ENCODE measurements at places on chromosomes 6 and 20.

- DNase-seq = no peak
These were observed 179.5 kb downstream of the SYNDIG1 start for GRCh38 chr20:24648919-24649318.

GRCh38 chr20:24911461-24911860 is 37.6 kb upstream of the CST7 start:
- no peak for DNase-seq

DNA sequence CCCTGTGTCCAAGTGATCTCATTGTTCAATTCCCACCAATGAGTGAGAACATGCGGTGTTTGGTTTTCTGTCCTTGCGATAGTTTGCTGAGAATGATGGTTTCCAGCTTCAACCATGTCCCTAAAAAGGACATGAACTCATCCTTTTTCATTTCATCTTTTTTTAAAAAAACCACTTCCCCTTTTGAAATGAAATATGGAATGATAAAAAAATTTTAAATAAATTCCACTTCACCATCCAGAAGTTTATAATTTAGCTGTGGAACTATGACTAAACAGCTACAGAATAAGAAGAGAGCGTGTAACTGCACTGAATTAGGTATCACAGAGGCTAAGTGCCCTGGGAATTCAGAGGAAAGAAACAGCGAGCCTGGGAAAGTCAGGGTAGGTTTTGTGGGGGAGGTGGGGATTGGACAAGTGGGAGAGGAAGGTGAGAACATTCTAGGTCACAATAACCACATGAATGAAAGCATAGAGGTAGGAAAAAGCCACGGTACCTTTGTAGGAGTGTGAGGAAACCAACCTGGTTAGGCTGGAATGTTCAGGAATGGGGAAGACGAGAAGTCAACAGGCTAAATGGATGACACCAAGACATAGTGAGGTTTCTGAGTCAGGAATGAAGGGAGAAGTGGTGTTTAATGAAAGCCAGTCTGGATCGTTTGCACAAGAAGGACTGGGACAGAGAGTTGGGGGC is 11.0 kb downstream of the TRIM10 start:
- DNase-seq = no peak

DNA sequence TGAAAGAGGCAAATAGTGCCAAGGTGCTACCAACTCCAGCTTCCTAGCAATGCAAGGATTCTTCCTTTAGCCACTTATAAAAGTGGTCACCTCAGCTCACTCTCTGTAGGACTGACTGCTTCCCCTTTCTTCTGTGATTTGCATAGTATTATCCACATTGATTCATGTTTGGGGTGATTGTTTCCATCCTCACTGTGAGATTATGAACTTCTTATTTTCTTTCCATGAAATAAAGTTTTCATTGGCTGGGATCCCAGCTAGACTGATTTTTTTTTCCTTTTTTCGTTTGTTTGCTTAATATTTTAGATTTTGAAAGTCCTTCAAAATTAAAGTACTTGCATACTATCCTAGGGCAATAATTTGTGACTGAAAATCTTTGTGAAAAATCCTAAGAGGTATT is 50.5 kb downstream of the EYA4 start:
- no peak for DNase-seq

GRCh38 chr20:31835554-31835953 is 9.8 kb downstream of the FOXS1 start:
- DNase-seq = no peak

- no peak for DNase-seq
These were observed 253.0 kb downstream of the NKAIN2 start for GRCh38 chr6:124056407-124057334.

DNA sequence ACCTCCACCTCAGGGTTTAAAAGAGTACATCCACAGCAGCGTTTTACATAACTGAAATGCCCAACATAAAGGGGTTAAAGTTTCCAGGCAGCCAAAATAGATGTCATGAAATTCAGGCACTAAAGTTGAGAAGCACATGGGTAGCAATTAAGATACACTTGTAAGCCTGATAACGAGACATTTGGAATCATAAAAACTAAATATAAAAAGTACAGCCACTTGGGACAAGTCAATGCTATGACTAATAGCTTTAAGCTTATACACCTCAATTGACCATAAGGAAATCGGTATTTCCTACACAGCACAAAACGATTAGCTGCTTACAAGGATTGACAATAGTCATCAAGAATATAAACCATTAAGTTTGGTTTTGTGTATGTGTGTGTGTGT is 11.8 kb downstream of the LOC128125822 start:
- DNase-seq = no peak

DNA sequence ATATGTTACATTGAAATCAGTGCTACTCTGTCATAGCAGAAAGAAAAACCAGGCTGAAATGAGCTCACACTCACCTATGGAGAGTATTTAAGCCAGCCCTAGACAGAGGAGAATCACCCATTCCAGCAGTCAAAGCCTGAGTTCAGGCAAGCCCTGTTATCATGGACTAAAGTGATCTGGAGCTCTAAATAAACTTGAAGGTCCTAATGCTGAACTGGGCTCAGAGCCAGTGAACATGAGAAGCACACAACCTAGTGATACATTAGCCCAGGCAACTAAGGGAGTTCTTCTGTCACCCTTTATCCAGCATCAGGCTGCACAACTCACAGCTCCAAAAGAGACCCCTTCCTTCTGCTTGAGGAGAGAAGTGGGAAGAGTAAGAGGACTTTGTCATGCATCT is 425.0 kb downstream of the COL12A1 start:
- no peak for DNase-seq

- no peak for DNase-seq
These were observed 248.6 kb upstream of the QKI start for GRCh38 chr6:163165922-163166321.

- DNase-seq = no peak
These were observed 54.3 kb upstream of the RNF146 start for GRCh38 chr6:127212376-127212775.

- DNase-seq = no peak
These were observed 279.2 kb downstream of the PTPRK start for GRCh38 chr6:128241216-128241615.

GRCh38 chr6:20737912-20738311 is 203.7 kb downstream of the CDKAL1 start:
- no peak for DNase-seq

- DNase-seq = no peak
These were observed 139.6 kb upstream of the RNF24 start for GRCh38 chr20:4154958-4155411.
